Posterior vena cava (tissue), 2 donors: ENCODE measurements at places on chromosomes 13 and 19. TPM values are rescaled to one million over a fixed set of nuclear protein-coding genes. Genes with fewer than 3 reads are reported as not detected.
A peak's percentile ranks its signal among the peaks of the same experiment; 100 is the strongest.

The ARHGAP33 gene
- total RNA-seq: 9.6 TPM

DNA sequence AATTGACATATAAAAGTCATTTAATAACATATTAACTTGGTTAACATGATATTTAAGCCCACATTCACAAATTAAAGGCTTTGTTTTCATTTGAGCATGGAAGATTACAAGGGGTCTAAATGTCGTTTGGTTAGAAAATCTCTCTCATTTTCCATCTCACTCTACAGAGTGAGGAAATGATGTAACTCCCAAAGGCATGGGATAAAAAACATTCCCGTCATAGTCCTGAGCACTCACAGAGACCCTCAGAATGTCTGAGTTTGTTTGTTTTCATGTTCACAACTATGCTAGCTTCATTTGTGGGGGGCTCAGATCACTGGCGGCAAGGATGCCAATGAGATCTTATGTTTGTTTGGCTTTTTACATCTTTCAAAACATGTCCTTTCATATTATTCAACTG lies 307.5 kb downstream of the TBC1D4 start:
- DNase-seq: no peak

DNA sequence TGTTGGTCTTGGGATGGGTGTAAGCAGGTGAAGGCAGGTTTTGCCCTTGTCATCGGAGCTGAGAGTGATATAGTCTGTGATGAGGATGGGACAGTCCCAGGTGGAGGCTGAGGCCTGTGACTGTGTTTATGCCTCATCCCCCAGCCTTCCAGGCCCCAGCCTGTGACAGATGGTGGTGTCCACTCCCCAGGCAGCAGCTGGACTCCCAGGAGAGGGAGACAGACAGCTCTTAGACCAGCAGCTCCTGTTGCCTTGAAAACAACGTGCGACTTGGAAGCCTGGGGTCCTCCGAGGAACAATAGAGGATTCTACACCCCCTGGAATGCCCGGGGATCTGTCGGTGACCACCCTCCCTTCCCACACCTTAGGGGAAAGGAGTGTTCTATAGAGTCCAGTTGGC lies 63.8 kb downstream of the CHST8 start:
- peak; percentile 44 for DNase-seq

DNA sequence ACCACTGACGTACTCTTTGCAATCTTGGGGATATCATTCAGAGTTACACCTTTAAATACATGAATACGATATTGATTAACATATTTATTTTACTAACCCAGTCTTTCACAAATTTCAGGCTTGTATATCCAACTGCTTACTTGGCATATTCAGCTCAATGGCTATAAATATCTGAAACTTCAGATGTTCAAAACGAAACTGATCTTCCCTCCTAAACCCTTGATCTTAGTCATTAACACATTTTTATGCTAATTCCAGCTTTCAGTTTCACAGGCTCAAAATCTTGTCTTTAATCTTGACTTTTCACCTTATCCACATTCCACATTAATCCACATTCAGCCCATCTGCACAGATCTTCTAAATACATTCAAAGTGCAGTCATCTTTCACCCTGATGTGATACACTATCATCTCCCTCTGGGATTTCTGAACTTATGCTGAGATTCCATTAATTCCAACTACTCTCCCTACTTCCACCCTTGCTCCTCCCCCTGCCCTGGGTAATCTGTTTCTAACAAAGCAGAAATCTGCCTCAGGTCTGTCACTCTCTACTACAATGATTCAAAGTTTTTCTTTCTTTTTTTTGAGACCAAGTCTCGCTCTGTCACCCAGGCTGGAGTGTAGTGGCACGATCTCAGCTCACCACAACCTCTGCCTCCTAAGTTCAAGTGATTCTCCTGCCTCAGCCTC lies 387.2 kb downstream of the GPC5 start:
- DNase-seq: no peak

- no peak for DNase-seq
These were observed 602.9 kb downstream of the OLFM4 start for GRCh38 chr13:53631511-53631910.

GRCh38 chr13:29597706-29598105 lies 2.2 kb upstream of the SLC7A1 start:
- DNase-seq: no peak

DNA sequence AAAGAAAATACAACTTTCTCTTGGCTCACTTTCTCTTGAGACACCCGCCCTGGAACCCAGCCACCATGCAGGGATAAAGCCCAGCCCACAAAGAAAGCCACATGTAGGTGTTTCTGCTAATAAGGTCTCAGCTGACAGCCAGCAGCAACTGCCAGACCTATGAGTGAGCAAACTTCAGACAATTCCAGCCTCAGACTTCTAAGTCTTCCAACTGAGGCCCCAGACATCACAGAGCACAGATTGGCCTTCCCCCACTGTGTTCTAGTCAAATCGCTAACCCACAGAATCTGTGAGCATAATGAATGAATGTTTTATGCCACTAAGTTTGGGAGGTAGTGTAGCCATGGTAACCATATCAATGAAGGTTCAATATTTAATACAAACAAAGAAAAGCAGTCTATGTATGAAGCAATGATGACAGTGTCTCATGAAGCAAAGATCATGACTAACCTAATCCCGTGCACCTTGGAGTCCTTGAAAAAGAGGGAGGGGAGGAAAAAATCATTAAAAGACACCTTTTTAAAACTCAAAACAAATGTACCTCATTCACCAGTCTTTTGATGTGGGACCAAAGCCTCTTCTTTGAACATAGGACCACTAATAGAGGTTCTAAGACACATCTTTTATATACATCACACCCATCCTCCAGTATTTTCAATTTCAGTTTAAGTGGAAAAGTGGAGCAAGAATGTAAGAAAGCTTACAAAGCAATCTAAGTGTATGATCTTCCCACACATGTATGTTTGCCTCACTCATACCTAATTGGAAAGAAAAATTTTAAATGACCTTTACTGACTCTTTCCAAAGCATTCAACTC lies 6.2 kb downstream of the MRPS31 start:
- DNase-seq: no peak
